ENCODE measurements at places on chromosomes 3 and 15.

DNA sequence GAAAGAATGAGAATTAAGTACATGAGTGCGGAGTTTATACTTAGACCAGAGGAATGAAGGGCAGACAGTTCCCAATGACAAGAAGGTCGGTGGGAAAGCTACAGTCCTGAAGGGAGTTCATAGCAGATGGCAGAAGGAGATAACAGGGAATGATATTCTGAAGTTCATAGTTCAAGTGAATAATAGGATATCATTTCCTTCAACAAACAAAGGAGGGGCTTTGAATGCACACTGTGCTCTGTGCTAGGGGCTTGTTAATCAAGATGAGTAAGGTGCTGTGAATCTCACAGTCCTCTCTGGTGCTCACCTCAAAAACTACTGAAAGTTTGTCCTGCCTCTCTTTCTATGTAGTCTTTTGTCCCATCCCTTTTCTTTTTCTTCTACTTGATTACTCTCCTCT is 41.9 kb downstream of the SIDT1 start:
- no peak for DNase-seq

GRCh38 chr3:150237490-150237889 is 170.6 kb upstream of the TSC22D2 start:
- DNase-seq = no peak

GRCh38 chr15:85380812-85381642 is 624 bp downstream of the AKAP13 start:
- peak; percentile 75 for DNase-seq

- no peak for DNase-seq
Measured at GRCh38 chr3:14177580-14178246, 688 bp downstream of the XPC start.

- DNase-seq = no peak
Measured at GRCh38 chr15:80055933-80056332, 3.5 kb upstream of the ZFAND6 start.

- no peak for DNase-seq
Measured at GRCh38 chr15:89172921-89173320, 48.5 kb downstream of the RLBP1 start.

- no peak for DNase-seq
Measured at GRCh38 chr3:62117903-62118548, 255.3 kb downstream of the FEZF2 start.

- DNase-seq = no peak
Measured at GRCh38 chr3:25748189-25748588, 35.1 kb downstream of the NGLY1 start.

DNA sequence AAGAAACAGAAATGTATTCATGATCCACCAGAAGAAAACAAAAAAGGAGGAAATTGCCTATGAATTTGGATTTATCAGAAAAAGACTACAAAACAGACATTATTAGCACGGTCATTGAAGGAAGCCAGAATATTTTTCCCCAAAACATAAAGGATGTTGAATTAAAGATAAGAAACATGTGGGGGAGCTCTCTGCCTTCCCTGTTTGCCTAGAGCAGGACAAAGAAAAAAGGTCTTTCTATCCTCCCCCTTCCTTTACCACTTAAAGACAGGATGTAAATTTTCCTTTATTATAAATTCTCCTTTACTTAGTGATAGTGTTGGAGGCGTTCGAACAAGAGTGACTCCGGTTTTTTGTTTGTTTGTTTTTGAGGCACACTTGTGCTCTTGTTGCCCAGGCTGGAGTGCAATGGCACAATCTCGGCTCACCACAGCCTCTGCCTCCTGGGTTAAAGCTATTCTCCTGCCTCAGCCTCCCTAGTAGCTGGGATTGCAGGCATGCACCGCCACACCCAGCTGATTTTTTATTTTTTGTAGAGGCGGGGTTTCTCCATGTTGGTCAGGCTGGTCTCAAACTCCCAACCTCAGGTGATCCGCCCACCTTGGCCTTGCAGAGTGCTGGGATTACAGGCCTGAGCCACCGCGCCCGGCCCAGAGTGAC is 14.9 kb upstream of the RPN1 start:
- DNase-seq = no peak

- no peak for DNase-seq
Measured at GRCh38 chr3:26621906-26622620, 509 bp upstream of the LRRC3B start.

- no peak for DNase-seq
Measured at GRCh38 chr15:49137861-49138260, 17.5 kb downstream of the COPS2 start.

DNA sequence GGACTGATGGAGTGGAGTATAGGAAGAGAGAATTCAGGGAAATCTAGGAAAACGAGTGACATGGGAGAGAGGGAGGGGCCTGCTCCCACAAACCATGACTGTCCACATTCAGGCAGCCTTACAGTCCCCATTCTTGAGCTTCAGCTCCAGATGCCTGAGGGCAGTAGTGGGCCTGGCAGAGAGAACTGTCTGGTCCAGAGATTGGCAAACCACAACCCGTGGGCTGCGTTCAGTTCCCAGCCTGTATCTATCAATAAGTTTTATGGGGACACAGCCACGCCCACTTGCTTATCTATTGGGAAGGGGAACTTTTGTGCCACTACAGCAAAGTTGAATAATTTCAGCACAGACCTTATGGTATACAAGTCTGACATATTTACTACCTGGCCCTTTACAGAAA is 63.8 kb downstream of the SLCO2A1 start:
- DNase-seq = no peak

DNA sequence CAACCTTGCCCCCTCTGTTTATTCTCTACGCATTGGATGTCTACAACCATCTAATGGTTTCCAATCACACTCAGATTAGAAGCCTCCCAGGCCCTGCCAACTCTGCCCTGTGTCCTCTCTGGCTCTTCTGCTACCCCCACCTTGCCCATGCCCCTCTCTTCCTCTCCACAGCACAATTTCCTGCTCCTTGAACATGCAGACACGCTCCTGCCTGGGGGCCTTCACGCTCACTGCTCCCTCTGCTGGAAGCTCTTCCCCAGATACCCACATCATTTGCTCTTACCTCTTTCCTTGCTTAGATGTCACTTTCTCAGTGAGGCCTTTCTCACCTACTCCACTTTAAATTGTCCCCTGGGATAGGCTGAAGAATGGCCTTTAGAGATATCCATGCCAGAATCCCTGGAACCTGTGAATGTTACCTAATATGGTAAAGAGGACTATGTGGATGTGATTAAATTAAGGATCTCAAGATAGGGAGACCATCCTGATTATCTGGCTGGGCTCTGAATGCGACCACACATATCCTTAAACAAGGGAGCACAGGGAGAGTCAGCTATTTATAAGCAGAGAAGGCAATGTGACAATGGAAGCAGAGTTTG is 9.9 kb downstream of the KY start:
- peak; percentile 53 for DNase-seq

DNA sequence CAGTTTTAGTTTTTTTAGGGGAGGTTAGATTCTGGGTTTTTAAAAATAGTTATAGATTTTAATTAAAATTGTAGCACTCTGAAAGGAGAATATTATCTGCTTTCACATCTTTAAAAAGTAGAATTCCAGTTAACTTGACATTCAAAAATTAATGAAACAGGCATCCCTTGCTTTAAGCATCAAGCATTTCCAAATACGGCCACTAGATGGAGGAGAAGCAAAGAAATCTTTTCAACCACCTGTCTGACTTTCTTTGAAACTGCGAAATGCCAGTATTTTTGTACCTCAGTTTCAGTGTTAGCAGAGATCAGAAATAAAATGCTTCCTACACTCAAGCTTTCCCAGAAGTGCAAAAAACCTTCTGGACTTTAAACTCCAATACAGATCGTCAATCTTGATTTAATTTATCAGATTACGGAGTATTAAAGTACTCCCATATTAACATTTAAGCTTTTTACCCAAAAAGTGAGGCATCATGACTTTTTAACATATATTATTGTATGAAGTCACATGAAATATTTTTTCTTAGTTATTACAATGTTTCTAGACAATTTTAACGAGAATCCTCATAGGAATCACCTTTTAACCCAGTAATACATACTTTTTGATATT is 153.3 kb downstream of the P3H2 start:
- peak; percentile 41 for DNase-seq

GRCh38 chr3:69838696-69839515 is 99.6 kb downstream of the MITF start:
- DNase-seq = no peak

DNA sequence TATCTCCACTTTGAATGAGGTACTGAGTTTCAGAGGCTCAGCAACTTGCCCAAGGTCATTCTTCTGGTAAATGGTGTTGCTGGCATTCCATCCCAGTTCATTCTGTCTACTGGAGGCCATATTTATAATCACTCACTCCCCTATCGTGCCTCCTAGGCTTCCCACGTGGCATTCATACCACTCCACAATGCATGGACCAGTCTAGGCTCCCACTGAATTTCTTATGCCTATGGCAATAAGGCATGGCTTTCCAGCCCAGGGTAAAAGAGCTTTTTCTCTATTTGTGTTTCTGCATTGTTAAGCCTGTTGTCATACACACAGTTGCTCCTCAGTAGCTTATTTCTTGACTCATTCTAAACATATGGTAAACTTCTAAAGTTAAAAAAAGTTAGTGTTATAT is 19.9 kb downstream of the BBX start:
- no peak for DNase-seq

DNA sequence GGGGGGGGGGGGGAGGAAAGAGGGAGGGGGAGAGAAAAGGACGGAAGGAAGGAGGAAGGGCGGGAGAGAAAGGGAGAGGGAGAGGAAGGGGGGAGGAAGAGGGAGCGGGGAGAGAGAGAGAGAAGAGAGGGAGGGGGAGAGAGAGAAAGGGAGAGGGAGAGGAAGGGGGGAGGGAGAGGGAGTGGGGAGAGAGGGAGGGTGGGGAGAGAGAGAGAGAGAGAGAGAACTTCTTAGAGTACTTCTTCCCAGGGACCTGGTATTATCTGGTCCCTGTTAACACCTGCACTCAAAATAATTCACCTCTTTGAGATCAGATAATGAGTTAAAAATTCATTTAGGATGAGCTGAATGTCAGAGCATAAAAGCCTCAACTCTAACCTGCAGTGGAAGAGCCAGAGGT is 1.1 kb downstream of the SEC13 start:
- DNase-seq = no peak

DNA sequence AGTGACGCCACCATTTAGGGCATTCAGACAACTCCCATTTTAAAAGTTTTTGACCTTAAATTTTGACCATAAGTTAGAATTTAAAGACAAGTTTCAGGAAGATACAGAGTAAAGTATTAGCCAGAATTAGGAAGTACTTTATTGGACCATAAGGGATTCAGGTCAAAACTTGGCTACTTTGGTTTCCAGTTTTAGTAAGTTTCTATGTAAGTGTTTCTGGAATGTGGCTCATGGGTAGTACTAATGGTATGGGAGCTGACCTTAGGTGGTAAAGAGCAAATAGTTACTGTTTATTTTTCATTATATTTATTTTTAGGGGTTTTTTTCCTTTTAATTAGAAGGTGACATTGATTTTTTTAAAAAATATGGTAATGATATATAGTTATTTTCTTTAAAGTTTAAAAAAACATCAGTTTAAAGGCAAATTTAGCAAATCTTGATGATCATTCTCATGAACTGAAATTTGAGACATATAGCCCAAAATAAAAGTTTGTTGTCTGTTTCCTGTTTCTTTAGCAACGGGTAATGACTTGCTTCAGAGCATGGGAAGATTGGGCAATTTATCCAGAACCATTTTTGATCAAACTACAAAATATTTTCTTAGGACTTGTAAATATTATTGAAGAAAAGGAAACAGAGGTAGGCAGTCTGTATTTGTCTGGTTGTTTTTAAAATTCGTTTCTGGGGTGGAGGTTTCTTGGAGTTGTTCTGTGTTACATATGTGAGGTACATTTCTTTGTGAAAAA is 34.3 kb downstream of the U2SURP start:
- no peak for DNase-seq

- no peak for DNase-seq
Measured at GRCh38 chr3:129793319-129793718, 100.2 kb downstream of the TMCC1 start.

DNA sequence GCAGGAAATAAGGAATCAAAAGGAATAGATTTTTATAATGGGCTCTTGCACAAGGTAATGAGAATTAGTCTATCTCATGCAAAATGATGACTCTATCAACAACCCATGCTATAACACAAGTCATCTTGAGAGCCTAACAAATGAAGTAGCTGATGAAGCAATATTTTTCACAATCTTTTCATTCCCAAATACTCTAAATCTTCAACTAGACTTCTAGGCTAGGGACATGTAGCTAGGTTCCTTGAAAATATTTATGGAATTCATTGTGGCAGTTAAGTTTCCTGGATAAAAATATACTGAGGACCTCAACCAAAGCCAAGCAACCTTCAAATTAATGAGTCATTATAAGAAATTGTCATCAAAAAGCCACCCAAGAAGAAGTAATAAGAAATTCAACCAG is 55.4 kb downstream of the DCBLD2 start:
- no peak for DNase-seq

DNA sequence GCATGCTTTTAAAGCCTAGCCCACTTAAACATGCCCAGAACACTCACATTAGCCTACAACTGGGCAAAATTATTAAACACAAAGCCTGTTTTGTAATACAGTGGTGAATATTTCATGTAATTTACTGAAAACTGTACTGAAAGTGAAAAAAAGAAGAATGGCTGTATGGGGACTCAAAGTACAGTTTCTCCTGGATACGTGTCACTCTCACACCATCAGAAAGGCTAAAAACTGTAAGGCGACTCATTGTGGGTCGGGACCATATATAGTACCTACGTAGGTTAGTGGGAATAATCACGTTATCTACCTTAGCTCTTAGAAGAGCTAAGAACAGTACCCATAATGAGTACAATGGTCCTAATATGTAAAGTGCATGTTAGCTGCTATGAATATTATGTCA is 80.2 kb upstream of the SPATA12 start:
- no peak for DNase-seq

DNA sequence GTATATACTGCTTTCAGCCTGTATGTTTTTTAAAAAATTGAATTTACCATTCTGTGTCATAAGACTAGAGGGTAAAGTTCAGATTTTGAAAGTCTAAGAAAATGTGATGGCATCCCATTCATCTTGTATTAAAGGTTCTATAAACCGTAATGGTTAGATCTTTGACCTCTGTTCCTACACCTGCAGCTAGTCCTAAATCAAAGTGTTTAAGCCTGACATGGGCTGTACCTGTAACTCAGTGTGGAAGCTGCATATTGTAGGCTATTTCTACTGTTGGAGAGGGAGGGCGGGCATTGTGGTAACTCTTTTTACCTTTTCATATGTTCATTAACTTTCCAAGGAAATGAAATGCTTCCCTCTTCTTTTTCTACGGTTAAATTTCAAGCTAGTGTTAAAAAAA is 53.9 kb downstream of the ARHGEF26 start:
- no peak for DNase-seq

GRCh38 chr15:74788683-74789151 is 6.8 kb downstream of the CSK start:
- DNase-seq = no peak

- no peak for DNase-seq
Measured at GRCh38 chr3:129068291-129068886, 7.8 kb downstream of the GP9 start.

GRCh38 chr3:15783361-15783969 is 14.3 kb downstream of the ANKRD28 start:
- no peak for DNase-seq

DNA sequence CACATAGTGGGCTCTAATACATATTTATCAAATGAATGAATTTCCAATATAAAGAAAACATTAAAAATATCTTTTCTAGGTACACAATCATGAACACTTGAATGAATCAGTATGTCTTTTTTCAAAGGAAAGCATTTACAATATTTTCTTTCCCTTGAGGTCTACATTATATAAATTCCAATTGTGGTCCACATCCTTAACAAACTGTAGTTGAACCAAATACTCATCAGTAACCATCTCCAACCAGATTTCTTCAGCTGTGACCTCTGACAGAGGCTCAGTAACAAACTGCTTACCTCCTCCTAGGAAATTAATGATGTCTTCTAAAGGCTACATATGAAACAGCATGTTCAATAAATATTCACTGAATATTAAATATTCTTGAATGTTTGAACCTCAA is 58.8 kb downstream of the CFAP20DC start:
- DNase-seq = no peak
